ENCODE measurements at places on chromosomes 7 and 10.
A peak's percentile ranks its signal among the peaks of the same experiment; 100 is the strongest.

DNA sequence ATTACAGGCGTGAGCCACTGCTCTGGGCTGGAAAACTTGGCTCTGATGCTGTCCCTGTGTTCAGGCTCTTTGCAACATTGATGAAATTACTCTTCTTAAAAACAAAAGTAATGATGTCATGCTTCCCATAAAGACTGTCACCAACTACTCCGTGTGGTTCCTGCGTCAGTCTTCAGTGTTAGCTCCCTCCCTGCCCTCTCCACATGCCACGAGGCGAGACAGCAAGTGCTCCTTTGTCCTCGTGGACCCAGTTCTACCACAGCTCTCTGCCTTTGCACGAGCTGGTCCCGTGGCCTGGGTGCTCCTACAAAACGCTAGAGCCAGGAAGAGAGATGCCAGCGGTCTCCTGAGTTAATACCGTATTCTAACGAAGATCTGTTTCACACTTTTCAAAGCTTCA, 194.5 kb downstream of the SDK1 start:
- no peak for DNase-seq

- no peak for DNase-seq
These were observed 711 bp upstream of the CDHR3 start for GRCh38 chr7:105962353-105962752.

DNA sequence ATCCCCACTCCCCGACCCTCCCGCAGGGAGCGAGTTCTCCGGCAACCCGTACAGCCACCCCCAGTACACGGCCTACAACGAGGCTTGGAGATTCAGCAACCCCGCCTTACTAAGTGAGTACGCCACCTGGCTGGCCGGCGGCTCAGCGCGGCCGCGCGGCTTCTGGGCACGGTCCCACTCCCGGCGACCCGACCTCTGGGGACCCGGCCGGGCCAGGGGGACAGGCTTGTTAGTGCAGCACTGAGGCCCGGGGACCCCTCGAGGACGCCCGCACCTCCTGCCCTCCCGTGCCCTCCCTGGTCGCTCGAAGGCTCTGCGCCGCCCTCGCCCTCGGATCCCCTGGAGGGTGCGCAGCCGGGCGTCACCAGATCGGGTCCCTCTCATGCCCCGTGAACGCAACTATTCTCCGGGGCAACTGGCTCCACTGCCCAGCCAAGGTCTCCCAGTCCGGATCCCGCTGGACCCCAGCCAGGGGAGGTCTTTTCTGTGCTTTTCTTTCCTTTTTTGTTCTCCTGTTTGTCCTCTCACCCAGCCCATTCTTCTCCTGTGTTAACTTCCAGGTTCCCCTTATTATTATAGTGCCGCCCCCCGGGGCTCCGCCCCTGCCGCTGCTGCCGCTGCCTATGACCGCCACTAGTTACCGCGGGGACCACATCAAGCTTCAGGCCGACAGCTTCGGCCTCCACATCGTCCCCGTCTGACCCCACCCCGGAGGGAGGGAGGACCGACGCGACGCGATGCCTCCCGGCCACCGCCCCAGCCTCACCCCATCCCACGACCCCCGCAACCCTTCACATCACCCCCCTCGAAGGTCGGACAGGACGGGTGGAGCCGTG, 81.8 kb downstream of the PAX2 start:
- no peak for DNase-seq

GRCh38 chr7:151210087-151210854, at the start of gene H2BK1:
TSS of gene H2BK1 (minus strand) at chr7:151210488. CDS start at chr7:151210318, 170 bp downstream.
- no peak for DNase-seq

GRCh38 chr7:131454498-131454897, 101.9 kb downstream of the PODXL start:
- DNase-seq, result no peak

DNA sequence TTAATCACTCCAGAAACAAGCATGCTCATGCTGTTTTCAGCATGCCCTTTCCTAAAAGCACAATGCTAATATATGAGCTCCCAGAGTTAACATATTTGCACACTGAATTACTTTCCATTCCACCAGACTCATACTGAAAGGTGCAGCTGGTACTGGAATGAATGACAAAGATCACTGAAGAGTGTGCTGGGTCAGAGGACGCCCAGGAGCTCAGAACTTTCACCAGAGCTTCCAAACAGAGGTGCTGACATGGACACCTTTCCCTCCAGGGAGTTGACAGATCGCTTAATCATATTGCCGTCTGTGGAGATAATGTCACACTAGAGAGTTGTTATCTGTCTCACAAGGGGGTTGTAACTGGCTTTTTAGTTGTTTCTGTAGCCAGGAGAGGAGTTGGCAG, 292.9 kb downstream of the LHFPL3 start:
- DNase-seq, result no peak

DNA sequence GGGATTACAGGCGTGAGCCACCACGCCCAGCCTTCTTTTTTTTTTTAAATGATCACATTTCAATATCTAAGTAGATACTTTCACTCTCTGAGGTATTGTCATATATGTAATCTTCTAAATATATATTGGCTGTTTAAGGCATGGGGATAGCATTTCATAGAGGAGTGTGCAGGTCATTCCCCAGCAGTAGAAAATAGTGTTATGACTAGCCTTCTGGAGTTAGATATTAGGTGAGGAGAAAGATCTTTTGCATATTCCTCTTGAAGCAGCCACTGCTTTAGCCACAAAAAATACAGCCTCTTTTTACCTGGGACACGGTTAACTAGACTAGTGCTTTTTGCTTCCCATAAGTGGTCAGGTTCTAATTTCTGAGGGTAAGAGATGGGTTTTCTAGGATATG, 28.9 kb downstream of the ADD3 start:
- no peak for DNase-seq

GRCh38 chr7:47418601-47419309, 163.2 kb downstream of the TNS3 start:
- DNase-seq, result no peak

GRCh38 chr7:157032644-157033482, 22.4 kb upstream of the MNX1 start:
- no peak for DNase-seq

DNA sequence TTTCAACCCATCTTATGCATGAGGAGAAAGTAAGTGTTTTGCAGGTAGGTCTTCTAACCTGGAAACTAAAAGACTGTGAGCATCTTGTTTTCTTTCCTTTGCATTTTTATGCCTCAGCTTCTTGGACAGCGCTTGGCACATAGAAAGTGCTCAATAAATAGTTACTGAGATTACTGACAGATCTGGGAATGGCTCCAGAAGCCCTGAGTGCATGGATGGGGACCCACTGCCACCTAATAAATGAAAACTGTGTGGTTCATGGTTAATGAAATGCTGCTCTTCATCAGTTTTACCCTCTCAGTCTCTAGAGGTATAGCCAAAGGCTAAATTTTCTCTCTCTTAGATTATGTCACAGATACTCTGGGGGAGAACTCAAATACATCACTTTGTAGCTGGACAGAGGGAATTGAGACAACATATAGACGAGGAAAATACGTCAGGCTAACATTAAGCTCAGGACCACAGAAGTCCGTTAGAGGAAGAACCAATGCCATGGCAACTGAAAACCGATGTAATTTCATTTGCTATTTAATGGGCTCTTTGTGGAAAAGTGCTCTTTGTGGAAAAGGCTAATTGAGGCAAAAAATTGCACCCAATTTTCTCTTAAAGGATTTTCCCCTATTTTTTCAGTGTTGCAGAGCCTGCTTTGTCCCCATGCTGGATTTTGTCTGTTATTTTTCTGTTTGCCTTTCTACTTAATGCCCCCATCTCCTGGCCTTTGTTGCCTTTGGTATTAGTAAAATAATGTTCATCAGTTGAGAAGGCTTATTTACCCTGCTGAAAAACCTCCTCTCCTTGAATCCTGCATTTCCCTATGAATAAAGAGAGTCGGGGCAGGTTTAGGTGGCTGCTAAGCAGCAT, 17.8 kb downstream of the ASB4 start:
- DNase-seq, result no peak

DNA sequence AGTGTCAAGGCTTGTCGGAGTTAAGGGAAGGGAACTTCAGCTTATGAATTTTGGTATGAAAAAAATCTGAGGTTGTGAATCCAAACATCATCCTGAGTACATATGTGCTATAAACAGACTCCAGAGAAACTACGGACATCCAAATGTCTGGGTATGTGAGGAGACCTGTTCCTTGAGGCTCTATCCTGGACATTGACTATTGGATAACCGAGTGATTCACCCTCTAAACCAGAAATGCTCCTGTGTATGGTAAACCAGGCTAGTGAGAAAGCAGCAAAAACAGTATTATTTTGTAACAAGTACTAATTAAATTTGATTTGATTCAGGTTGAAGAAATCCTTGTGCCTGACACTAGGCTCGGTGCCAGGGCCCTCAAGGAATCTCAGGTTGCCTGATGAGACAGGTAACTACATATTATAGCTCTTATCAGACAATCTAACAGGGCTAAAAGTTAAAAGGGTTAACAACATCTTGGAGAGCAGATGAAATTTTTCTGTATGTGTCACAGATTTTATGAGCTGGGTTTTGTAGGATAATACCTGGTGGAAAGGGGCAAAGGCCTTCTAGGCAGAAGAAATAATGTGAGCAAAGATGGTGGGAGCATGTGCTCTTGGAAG, 10.4 kb upstream of the STOX1 start:
- no peak for DNase-seq

DNA sequence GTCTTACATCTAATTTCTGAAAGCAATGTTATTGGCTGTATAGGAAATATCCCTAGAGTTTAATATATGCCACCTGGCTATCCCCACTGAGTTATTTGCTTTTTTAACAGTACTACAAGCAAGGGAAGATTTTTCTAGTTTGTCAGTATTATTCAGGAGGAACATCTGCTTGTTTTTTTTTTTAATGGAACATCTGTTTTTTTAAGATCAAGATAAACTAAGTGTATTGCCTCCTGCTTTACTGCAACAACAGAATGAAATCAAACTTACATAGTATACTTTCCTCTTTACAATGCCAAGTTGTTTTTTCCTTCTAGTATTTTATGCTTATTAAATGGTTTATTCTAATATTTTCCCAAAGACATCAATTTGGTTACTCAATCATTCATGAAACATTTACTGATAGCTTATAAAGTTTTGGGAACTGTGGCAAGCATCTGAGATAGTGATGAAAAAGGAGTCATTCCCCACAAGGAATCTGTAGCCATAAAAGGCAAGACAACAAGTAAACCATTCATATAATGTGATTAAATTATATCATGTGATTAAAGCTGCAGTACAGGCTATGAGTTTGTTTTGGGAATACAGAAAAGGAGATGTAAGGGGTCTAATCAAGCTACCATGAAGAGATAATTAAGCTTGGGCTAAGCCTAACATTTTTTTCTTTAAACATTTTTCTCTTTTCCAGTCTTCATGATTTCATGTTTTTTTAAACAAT, 17.4 kb downstream of the MTPN start:
- no peak for DNase-seq

DNA sequence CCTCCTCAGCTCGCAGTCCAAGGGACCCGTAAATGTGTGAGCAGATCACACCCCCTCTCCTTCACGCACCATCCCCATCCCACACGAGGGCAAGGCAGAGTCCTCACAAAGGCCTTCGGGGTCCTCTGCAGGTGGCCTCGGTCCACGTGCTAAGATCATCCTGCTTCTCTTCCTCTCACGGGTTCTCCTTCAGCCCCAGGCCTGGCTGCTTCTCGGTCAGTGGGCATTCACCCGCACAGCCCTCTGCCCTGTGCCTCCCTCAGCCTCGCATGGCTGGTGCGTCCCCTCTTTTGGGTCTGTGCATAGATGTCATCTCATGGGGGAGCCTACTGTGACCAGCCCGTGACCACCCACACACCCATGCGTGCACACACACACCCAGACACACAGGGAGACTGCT, 17.3 kb upstream of the FOXL3 start:
- DNase-seq, result no peak

DNA sequence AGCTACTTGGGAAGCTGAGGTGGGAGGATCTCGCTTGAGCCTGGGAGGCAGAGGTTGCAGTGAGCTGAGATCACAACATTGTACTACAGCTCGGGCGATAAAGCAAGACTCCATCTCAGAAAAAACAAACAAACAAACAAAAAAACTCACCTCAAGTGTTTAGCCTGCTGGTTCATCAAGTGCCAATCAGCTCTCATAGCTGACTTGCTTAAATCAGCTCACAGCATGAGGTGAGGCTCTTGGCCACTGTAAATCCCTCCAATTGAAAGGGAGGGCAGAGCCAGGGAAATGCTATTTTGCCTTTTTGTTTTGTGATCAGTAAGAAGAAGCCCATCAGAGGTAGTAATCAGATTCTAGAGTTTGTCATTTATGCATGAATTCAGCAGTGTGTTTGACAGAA, 112.3 kb downstream of the RAB11FIP2 start:
- DNase-seq, result no peak

DNA sequence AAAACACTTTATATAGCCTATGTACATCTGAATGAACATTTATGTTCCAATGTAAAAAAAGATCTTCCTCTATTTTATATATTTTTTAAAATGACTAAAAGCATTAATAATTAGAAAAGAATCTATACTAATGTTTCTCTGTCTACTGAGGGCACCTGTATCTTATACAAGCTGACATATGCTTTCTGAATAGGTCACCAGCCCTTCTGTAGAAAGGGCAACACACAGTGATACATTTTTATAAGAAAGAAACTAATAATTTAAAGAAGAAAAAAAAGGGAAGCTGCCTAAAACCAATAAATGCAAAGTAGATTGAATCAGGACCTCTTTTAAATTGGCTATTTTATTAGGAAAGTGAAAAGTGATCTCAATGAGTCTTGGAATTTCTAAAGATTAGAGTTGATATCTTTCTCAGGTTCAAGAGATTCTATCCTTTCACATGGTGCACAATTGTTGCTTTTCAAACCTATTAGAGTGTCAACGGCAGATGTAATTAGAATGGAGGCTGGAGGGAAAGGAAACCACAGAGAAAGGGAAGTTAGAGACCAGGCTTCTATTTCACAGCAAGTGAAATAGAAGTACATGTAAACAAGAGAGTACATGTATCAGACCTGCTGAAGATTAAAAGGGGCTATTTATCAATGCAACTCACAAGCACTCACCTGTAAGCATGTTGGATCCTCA, 6.3 kb downstream of the MTPN start:
- DNase-seq, result no peak

DNA sequence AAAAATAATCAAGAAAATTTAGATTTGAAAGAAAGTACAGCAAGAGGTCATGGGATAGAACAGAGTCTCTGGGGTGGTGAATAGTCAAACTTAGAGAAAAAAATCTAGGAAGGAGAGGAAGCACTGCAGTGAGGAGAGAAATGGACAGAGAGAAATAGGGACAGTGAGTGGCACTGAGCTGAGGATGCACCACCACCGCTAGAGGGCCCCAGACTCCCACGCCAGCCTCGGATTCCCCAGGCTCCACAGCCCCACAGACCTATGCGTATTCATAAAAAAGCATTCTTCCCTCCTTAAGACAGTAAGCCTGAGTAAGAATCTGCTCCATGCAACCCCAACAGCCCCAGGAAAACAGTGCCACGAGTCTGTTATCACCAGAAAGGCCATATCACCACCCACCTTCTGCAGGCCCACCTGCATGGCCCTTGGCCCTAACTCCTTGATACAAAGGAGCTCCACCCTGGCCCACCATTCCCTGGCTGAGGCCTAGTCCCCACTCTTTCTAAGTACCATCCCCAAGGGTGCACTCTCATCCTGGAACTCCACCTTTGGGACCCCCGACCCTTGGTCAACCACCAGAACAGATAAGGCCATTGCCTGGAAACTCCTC, 91.0 kb downstream of the ALOX5 start:
- peak; percentile 48 for DNase-seq

Data from stimulated activated CD4-positive, alpha-beta T cell treated with anti-CD3 and anti-CD28 coated beads, Interleukin-15, amount 100 ng/mL, for 48 hours (primary cell).